ENCODE measurements at places on chromosomes 1 and 21. TPM values are rescaled to one million over a fixed set of nuclear protein-coding genes. Genes with fewer than 3 reads are reported as not detected.

DNA sequence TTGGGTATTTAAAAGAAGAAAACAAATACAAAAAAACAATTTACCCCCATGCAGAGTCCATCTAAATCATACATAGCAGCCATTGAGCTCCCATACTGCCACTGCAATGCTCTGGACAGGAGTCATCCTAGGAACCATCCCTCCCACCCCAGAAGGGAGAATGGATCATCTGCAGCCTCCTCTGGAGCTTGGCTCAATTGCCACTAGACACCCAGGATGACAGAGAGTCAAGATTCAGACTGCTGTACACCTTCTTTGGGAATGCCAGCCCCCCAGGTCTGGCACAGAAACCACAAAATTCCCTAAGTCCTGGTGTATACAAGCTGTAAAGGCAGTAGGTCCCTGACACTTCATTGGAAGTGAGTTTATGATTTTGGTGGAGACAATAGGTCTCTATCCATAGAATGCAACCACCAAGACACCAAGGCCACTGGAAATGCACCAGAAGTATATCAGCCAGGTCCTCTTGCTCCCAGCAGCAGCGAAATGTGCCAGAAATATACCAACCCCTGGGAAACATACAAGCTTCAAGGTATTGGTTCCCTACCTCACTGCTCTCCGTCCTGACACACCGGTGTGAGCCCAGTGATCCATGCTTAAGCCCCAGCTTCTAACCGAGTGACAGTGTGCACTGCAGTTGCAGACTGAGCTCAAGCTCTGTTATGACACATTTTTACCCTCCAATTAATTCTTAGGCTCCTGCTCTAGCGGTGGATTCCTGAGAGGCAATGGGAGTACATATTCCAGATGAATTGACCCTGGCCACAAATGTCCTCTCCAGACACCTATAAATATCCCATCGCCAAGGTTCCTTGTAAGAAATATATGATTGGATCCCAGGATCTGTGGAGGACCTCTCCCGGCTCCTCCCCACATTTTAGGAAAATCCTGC lies 4.4 kb downstream of the TAL1 start:
- DNase-seq, result no peak

ACTN2 gene
- polyA plus RNA-seq, result 827 TPM

DNA sequence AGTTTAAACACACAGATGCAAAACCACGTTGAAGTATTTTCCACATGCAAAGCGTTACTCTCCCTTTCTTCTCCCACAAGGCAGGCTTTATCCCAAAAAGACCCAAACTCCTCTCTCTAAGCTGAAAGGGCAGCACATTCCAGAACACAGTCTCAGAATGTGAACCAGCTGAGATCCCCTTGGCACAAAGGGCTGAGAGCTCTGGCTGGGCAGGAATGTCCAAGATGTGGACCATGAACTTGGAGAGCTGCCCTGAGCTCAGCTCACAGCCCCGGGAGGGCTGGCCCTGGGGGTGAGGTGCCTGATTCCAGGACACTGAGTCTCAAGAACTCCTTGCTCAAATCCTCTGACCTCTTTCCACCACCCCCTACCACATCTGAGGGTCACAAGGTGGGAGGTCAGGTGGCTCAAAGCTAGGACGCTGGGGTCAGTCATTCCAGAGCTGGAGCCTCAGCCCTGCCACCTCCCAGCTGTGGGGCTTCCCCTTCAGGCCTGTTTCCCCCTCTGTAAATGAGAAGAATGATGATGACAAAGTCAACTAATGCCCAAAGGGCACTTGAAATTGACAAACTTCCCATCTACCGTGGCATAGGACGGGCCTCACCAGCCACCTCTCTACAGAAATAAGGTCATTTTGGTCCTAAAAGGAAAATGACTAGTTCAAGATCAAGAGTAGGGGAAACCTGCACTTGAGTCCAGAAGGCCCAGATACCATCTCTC lies 11.5 kb downstream of the ALDH4A1 start:
- no peak for DNase-seq

DNA sequence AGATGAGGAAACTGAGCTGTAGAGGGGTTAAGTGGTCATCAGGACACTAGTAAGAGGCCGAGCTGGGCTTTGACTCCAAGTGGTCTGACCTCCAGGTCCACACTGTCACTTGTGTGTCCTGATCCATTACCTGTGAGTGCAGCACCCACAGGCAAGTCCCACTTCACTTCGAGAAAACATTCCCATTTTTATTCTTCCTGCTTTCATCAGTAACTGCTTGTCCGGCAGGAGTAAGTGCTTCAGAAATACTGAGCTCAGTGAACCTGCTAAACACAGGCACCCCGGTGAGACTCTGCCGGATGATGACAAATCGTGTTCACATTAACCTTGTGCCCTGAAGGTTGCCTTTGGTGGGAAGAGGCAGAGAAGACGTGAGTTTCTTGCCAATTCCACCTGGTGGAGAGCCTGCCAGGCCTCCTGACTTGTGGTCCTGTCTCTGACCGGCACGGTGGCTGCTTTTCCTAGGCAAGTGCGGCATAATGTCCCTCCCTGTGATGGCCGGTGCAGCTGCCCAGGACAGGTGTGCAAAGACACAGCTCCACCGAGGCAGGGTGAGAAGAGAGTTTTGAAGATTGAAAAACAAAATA lies 29.4 kb downstream of the ZBTB18 start:
- no peak for DNase-seq

CR1L gene
- not detected for polyA plus RNA-seq
